ENCODE measurements at places on chromosomes 2 and 18. TPM values are rescaled to one million over a fixed set of nuclear protein-coding genes. Genes with fewer than 3 reads are reported as not detected.

Gene PSMD1
- 99.9 TPM for total RNA-seq

Gene DSG1
- not detected for total RNA-seq

GRCh38 chr2:40396124-40396523 lies 55.8 kb downstream of the SLC8A1 start:
- H3K36me3 ChIP-seq, result no peaks in the 10 kb centered on the region
- H3K4me3 ChIP-seq, result no peak overlapping the region
- DNase-seq, result no peak
- no peaks in the 10 kb centered on the region for H3K4me1 ChIP-seq

Gene TWIST2
- not detected for total RNA-seq

DNA sequence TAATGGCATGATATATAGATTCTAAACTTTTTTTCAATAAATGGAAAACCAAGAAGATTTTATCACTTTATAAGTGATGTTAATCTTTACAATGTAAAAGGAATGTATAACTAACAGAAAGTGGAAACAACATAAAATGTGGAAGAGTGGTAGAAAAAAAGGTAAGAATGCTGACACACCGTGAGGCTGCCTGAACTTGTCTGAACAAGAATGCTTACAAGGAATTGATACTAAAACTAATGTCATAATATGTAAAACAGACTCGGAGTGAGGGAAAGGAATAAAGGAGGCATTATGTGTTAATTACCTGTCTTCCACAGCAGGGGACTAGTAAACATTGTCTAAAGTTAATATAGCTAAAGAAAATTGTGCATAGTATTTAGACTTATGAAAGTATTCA lies 958.8 kb upstream of the TMEFF2 start:
- H3K36me3 ChIP-seq, result no peaks in the 10 kb centered on the region
- H3K4me3 ChIP-seq, result no peak overlapping the region
- no peak overlapping the region for H3K27ac ChIP-seq
- no peaks in the 10 kb centered on the region for H3K4me1 ChIP-seq
- DNase-seq, result no peak

Gene TNFAIP6
- 0.29 TPM for total RNA-seq

GRCh38 chr2:101195871-101196661 lies 44.9 kb upstream of the TBC1D8 start:
- peaks cover 2% of the 10 kb centered on the region for H3K4me1 ChIP-seq
- H3K27ac ChIP-seq, result no peak overlapping the region
- H3K4me3 ChIP-seq, result no peak overlapping the region

GRCh38 chr18:78595453-78595852 lies 384.2 kb upstream of the SALL3 start:
- no peaks in the 10 kb centered on the region for H3K4me1 ChIP-seq
- no peak overlapping the region for H3K4me3 ChIP-seq
- H3K27me3 ChIP-seq, result no peaks in the 10 kb centered on the region
- H3K36me3 ChIP-seq, result no peaks in the 10 kb centered on the region

GRCh38 chr18:72830109-72830508 lies 37.7 kb downstream of the NETO1 start:
- no peak overlapping the region for H3K4me3 ChIP-seq
- H3K36me3 ChIP-seq, result no peaks in the 10 kb centered on the region
- no peak for DNase-seq
- no peaks in the 10 kb centered on the region for H3K27me3 ChIP-seq
- peaks cover 3% of the 10 kb centered on the region for H3K4me1 ChIP-seq

GRCh38 chr2:3601561-3602271 lies 6.8 kb downstream of the COLEC11 start:
- H3K36me3 ChIP-seq, result no peaks in the 10 kb centered on the region
- no peak overlapping the region for H3K4me3 ChIP-seq
- no peak for DNase-seq
- no peak overlapping the region for H3K27ac ChIP-seq

GRCh38 chr2:214529514-214529913 lies 118.7 kb downstream of the VWC2L start:
- no peaks in the 10 kb centered on the region for H3K27me3 ChIP-seq
- H3K36me3 ChIP-seq, result no peaks in the 10 kb centered on the region
- H3K4me3 ChIP-seq, result no peak overlapping the region

DNA sequence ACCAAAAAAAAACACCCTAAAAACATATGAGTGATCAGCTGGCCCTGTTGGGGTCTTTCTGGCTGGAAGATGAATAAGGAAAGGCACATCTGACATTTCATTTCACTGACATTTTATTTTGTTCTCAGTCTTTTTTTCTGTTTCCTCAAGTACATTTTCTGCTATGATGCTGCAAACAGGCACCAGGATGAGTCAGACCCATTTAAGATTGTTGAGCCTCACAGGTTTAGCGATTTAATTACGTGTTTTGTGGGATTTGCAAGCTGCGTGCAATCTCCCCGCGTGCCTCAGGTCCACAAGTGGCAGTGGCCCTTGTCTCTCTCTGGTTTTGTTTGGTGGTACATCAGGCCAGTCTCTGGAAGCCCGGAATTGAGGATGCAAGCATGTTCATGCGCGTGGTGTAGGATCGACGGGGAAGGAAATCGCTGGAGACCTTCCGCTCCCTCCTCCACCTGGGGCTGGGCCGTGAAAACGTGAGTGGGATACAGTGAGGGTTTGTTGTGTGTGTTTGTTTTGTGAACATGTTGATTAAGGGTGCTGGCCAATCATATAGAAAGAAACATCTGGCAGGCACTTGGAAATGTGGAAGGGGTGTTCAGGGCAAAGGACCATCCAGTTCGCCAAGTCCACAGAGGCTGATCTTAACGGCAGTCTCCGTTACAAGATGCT lies 120.2 kb upstream of the ZNF516 start:
- no peak overlapping the region for H3K27ac ChIP-seq
- no peak overlapping the region for H3K4me3 ChIP-seq
- no peaks in the 10 kb centered on the region for H3K36me3 ChIP-seq
- no peak for DNase-seq

Gene LTBP1
- total RNA-seq, result 0.07 TPM

DNA sequence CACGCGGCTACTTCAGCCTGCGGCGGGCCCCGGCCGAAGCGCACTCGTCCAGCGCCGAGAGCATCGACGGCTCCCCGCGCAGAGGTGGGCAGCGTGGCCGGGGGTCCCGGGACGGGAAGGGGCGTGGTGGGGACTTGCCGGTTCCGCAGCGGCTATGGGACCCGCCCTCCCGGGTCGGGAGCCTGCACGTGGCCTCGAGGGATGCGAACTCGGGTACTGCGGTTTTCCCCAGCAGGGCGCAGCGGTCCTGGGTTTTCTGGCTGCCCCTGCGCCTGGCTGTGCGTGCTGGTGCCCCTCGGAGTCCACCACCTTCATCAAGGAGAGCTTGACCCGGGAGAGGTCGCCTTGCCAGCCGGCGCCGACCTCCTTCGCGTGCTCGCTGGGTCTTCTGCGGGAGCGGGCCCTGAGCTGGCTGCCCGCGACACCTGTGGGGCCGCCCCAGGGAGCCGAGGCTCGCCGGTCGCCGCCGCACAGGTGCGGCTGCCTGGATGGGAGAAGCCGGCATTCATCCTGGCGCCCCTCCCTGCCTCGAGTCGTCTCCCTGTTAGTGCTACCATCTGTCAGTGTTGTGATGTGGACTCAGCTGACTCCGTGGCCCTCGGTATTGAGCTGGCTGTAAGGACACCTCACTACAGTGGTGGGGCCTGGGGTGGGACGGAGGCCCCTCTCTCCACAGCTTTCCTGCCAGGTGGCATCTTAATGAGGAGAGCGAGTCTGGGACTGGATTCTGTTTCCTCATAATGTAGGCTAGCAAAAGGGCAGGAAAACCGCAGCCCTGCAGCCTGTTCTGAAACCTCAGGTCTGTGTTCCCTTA lies 177.3 kb downstream of the AGAP1 start:
- H3K27ac ChIP-seq, result no peak overlapping the region
- H3K27me3 ChIP-seq, result peaks cover 41% of the 10 kb centered on the region
- peaks cover 4% of the 10 kb centered on the region for H3K4me1 ChIP-seq

Gene DCDC2C
- total RNA-seq, result not detected

DNA sequence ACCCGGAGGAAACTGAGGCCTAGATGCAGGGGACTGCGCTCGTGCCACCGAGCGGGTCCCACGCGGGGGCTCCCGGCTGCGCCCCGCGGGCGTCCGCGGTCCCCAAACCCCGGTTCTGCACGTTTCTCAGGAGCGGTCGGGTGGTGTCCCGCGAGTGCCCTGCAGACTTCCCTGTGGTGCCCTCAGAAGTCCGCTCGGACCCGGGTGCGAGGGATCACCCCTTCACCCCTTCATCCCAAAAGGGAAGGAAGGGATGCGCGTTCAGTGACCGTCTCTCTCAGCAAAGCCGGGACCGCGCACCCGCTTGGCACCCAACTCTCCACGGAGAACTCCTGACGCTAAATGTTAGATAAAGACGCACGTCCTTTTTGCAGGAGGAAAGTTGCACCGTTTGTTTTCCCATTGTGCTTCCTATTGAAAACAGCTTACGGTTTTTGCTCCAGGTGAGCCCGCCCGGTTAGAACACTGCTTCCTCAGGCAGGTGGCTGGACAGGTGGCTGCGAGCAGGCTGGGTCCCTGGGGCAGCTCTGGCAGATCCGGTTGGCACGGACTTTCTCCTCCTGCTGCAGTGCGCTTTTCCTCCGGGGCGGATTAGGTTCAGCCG lies 779 bp downstream of the DGKD start:
- peaks cover 87% of the 10 kb centered on the region for H3K4me1 ChIP-seq
- H3K36me3 ChIP-seq, result peaks cover 34% of the 10 kb centered on the region
- H3K27ac ChIP-seq, result peak overlapping the region; percentile 93
- peak overlapping the region; percentile 92 for H3K4me3 ChIP-seq
- H3K27me3 ChIP-seq, result no peaks in the 10 kb centered on the region

GRCh38 chr18:8478968-8479370 lies 130.3 kb upstream of the RAB12 start:
- no peak overlapping the region for H3K4me3 ChIP-seq
- no peak for DNase-seq
- no peaks in the 10 kb centered on the region for H3K36me3 ChIP-seq
- H3K4me1 ChIP-seq, result peaks cover 2% of the 10 kb centered on the region

GRCh38 chr18:50695431-50696176 lies 124.2 kb downstream of the MRO start:
- no peaks in the 10 kb centered on the region for H3K36me3 ChIP-seq
- H3K4me3 ChIP-seq, result no peak overlapping the region
- H3K27me3 ChIP-seq, result no peaks in the 10 kb centered on the region
- DNase-seq, result no peak

GRCh38 chr2:70552501-70553333 lies 909 bp downstream of the TGFA start:
- peaks cover 19% of the 10 kb centered on the region for H3K4me1 ChIP-seq
- no peak overlapping the region for H3K27ac ChIP-seq
- DNase-seq, result no peak
- peak overlapping the region; percentile 84 for H3K4me3 ChIP-seq
- no peaks in the 10 kb centered on the region for H3K36me3 ChIP-seq

GRCh38 chr2:203905656-203906055 lies 30.9 kb upstream of the ICOS start:
- H3K4me1 ChIP-seq, result peaks cover 12% of the 10 kb centered on the region
- H3K27ac ChIP-seq, result no peak overlapping the region
- peaks cover 3% of the 10 kb centered on the region for H3K36me3 ChIP-seq
- peaks cover 3% of the 10 kb centered on the region for H3K27me3 ChIP-seq
- DNase-seq, result no peak

DNA sequence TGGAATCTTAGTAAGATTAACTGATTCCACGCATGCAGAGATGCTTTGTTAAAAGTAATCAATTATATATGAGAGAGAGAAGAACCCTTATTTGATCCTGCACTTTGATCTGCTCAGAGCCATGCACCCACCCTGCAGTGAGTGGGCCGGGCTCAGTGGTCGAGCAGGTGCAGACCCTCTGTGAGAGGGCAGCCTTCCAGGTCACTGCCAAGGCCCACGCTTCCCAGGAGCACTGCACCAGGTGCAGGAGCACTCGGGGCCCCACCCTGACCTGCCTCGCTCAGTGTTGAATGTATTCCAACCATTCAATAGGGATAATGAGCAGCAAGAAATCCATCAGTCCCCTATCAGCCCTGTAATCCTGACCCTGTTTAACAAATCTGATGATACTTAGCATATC lies 126.9 kb downstream of the TMEM200C start:
- no peaks in the 10 kb centered on the region for H3K4me1 ChIP-seq
- no peak overlapping the region for H3K27ac ChIP-seq
- no peaks in the 10 kb centered on the region for H3K36me3 ChIP-seq

DNA sequence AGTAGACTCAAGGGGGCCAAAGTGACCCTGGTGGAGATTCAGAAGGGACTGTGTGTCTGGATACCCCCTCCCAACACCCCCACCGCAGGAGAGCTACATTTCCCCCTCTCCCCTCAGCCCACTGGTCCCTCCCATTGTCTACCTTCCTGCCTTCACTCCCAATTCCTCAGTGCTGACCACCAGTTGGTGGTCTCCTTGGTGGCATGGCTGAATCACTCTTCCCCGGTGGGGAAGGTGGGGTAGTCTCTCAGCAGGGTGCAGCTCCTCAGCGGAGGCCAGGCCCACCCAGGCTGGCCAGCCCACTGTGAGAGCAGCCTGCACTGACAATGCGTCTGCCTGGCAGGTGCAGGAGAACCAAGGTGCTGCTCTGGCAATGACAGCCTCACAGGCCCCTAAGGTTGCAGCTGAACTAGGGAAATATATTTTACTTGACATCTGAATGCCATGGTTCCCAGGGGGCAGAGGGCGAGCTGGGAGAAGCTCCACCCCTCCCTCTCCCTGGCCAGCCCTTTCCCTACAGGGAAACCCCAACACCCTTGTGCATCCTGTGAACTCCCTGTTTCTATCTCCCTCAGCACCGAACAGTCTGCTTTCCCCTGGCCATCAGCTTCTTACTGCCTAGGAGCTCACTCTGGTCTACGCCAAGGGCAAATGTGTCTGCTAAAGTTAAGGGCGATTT lies 62.6 kb upstream of the PAX8 start:
- H3K27ac ChIP-seq, result no peak overlapping the region
- H3K36me3 ChIP-seq, result no peaks in the 10 kb centered on the region
- no peak for DNase-seq
- no peak overlapping the region for H3K4me3 ChIP-seq

DNA sequence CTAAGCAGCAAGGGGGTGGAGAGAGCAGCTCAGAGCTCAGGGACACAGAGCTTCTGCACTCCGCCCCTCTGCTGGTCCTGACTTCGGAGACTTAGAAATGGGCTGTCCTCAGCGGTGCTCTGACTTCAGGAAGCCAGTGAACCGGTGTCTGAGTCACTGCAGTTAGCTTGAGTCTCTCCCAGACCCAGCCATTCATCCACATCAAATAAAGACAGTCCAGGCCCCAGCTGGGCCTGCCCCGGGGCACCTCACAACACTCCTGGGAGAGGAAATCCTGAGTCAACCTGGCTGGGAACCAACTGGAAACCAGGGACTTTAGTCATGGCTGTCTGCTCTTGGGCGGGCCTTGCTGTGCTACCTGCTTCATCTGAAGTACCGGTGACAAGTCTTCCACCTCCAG lies 5.4 kb upstream of the ITGB6 start:
- no peak for DNase-seq
- H3K36me3 ChIP-seq, result no peaks in the 10 kb centered on the region
- H3K4me1 ChIP-seq, result peaks cover 28% of the 10 kb centered on the region

Gene COL4A3
- total RNA-seq, result 18.3 TPM

GRCh38 chr18:45954070-45954934 lies 12.8 kb downstream of the EPG5 start:
- peaks cover 69% of the 10 kb centered on the region for H3K36me3 ChIP-seq
- H3K4me1 ChIP-seq, result peaks cover 10% of the 10 kb centered on the region
- no peak overlapping the region for H3K27ac ChIP-seq
- H3K4me3 ChIP-seq, result no peak overlapping the region
- DNase-seq, result no peak
- H3K27me3 ChIP-seq, result no peaks in the 10 kb centered on the region

GRCh38 chr2:102620332-102620731 lies 979 bp downstream of the SLC9A2 start:
- no peaks in the 10 kb centered on the region for H3K36me3 ChIP-seq
- peaks cover 7% of the 10 kb centered on the region for H3K4me1 ChIP-seq
- H3K27me3 ChIP-seq, result peaks cover 45% of the 10 kb centered on the region
- H3K4me3 ChIP-seq, result no peak overlapping the region

Gene EFEMP1
- not detected for total RNA-seq
